Stimulated activated CD4-positive, alpha-beta T cell treated with anti-CD3 and anti-CD28 coated beads, TNF-alpha, amount 100 ng/mL, for 1 hour (primary cell): ENCODE measurements at places on chromosomes 12 and 14.

DNA sequence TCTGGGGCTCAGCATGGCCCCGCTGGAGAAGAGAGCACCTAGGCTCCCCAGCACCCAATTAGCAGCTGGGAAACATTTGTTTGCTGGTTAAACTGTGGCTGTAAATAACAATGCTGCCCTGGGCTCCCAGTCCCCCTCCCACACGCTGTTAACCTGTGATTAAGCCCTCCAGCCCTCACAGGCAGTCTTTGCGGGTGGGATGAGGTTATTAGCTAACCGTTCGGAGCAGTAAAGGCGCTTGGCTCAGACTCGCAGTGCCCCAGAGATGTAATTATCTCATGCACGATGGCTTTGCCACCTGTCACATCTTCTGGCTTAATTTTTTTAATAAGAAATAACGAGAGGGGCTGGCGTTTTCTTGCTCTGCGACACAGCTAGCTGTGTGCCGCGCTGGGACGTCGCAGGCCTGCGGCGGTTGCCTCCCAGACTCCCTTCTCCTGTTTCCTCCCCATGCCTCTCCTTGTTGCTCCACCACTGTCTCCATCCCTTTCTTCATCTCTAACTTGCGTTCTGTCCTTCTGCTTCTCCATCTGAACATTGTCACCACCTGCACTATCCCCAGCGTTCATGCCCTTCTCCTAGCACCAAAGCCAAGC is 239.2 kb upstream of the FKBP4 start:
- DNase-seq: no peak

- no peak for DNase-seq
These were observed 2.6 kb downstream of the RARG start for GRCh38 chr12:53229454-53229853.

GRCh38 chr14:57660208-57660607 is 166.6 kb upstream of the CCDC198 start:
- DNase-seq: no peak

DNA sequence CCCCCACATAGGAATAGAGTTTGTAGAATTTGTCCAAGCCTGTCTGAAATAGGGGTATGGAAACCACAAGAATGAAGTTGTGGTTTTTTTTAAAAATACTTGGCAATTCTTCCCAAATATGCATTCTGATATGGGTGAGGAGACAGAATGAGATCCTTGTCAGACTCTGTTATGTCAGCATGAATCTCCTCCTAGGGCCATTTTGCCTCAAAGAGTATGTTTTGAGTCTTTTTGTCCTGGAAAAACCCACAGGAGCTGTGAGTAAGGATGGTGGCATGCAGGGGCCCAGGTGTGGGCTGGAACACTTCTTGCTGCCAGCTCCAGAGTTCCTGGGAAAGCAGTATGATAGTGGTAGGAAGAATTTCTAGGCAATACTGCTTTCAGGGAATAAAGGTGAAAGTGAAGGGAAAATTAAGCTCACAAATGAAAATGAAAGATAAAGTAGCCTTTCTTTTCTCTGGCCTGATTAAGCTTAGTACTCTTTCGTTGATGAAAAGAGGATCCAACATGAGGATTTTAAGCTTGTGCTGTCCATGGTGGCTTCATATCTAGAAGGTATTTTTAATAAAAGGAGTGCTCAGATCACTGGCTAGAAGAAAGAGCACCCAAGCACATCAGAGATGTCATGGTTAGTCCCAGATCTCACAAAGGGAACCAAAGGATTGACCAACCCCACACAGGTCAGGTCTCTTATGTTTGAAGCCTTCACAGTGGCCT is 130.8 kb downstream of the LLPH start:
- no peak for DNase-seq

DNA sequence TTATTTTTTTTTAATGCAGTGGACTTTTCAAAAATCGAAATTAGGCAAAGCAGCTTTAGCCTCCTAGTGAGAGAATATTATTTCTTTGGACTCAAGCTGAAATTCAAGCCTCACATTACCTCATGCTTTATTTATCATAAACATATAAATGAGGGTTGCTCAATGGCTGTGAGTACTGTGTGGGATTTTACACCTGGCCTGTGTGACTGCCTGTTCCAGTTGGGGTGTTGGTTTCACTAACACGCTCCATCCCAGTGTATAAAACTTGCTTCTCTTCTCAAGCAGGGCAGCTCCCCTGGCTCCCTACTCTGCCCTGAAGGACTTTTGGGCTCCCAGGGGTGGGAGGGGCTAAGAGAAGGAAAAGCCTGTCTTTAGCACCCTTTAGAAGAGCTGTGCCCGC is 15.0 kb downstream of the ANKLE2 start:
- no peak for DNase-seq

GRCh38 chr12:70052476-70052875 is 190.8 kb upstream of the CNOT2 start:
- DNase-seq: no peak
